Vein endothelial cell (primary cell): ENCODE measurements at places on chromosomes 16 and 17. TPM values are rescaled to one million over a fixed set of nuclear protein-coding genes. Genes with fewer than 3 reads are reported as not detected.

Gene ZNF821
- total RNA-seq: 7.8 and 8.1 TPM in 2 replicates

Gene ADAP2
- total RNA-seq: 0.19 and 0.33 TPM in 2 replicates

Gene HCRT
- total RNA-seq: not detected in 2 replicates

Gene CCDC57
- 12.1 and 14.3 TPM in 2 replicates for total RNA-seq

Gene TBC1D3C
- total RNA-seq: not detected in 2 replicates

Gene TUFM
- total RNA-seq: 145 TPM in 2 replicates

Gene SHISA6
- total RNA-seq: not detected in 2 replicates

Gene TMIGD1
- not detected in 2 replicates for total RNA-seq

Gene WDR90
- total RNA-seq: 15.9 and 18.6 TPM in 2 replicates

Gene SLFN13
- total RNA-seq: 1.5 and 2.3 TPM in 2 replicates

Gene NPIPB9
- 4.1 and 4.9 TPM in 2 replicates for total RNA-seq

Gene NIP7
- 28.7 and 36.7 TPM in 2 replicates for total RNA-seq

Gene ZNF174
- 9.6 and 10.8 TPM in 2 replicates for total RNA-seq

Gene DYNLL2
- total RNA-seq: 6.9 and 8.2 TPM in 2 replicates

Gene ZNF771
- 9.3 and 14.7 TPM in 2 replicates for total RNA-seq

Gene SLC7A5
- 15.7 and 27.1 TPM in 2 replicates for total RNA-seq

Gene NPIPA5
- total RNA-seq: 1.3 and 2.4 TPM in 2 replicates

Gene KRTAP4-1
- not detected in 2 replicates for total RNA-seq

Gene HS3ST3B1
- under 0.01 and 0.10 TPM in 2 replicates for total RNA-seq
